ENCODE measurements at places on chromosomes 5 and 9. TPM values are rescaled to one million over a fixed set of nuclear protein-coding genes. Genes with fewer than 3 reads are reported as not detected.

Gene RETREG1
- 8.3 TPM for total RNA-seq

Gene CCNJL
- total RNA-seq = 0.88 TPM

Gene LCP2
- total RNA-seq = not detected

DNA sequence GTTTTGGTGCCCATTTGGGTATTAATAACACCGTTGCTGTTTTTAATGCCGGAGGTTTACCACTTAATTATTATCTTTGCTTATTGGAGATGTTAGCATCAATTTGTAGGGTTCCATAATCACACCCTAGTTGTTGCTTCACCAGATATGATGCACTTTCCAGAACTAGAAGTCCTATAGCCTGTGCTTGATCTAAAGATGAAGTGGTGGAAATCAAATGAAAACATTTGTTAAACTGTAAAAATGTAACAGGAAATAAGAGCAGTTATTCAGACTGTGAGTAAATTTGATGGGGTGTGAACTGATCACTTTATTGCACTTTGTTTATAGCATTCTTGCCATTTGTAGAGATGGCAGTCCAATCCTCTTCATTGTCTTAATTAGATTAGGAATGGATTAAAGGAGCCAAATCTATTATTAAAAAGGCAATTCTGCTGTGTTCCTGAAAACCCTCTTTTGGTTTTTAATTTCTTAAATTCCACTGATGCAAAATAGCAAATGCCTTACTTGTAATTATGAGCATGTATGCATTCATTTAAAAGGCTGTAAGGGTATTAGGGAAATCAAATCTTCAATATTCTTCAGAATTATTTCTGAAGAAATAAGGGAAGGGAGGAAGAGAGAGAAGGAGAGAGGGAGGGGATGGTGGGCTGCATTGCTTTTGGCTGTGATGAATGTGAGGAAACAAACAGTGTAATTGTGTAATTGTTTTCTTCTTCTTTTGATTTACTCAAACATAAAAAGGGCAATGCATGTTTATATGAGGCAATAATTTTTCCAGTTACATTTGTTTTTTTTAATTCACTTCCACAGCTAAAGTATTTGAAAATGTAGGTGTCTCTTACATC is 675.2 kb upstream of the WWC1 start:
- DNase-seq = no peak
- H3K4me1 ChIP-seq = no peaks in the 10 kb centered on the region
- H3K4me3 ChIP-seq = no peak overlapping the region
- H3K36me3 ChIP-seq = no peaks in the 10 kb centered on the region
- H3K27me3 ChIP-seq = no peaks in the 10 kb centered on the region

DNA sequence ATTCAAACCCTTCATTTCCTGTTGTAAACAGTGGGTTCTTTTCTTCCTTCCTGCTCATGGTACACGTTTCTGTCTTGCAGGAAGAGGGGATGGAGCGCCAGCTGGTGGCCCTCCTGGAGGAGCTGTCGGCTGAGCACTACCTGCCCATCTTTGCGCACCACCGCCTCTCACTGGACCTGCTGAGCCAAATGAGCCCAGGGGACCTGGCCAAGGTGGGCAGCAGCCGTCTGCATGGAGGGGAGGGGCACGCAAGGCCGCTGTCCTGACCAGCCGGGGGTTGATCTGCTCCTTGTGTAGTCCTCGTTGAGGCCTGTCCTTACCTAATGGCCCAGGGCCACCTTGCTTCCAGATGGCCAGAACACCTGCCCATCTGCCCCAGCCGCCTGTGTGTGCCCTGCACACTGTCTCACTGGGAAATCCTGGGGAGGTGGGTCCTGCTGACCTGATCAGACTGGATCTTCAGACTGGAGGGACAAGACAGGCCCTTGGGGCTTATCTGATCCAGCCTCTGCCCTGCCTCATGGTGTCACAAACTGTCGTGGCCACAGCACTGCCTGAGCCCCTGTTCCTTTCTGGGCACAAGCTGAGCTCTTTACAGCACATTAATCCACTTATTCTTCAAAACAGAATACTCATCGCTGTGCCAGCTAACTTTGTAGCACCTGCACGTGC is 44.7 kb downstream of the LRSAM1 start:
- peak overlapping the region; percentile 86 for H3K27ac ChIP-seq
- H3K27me3 ChIP-seq = no peaks in the 10 kb centered on the region
- H3K36me3 ChIP-seq = peaks cover 52% of the 10 kb centered on the region
- peaks cover 34% of the 10 kb centered on the region for H3K4me1 ChIP-seq

- DNase-seq = no peak
- peaks cover 40% of the 10 kb centered on the region for H3K4me1 ChIP-seq
- no peaks in the 10 kb centered on the region for H3K27me3 ChIP-seq
- no peaks in the 10 kb centered on the region for H3K36me3 ChIP-seq
Observed at GRCh38 chr9:114850871-114851270, 45.0 kb upstream of the TNFSF15 start.

DNA sequence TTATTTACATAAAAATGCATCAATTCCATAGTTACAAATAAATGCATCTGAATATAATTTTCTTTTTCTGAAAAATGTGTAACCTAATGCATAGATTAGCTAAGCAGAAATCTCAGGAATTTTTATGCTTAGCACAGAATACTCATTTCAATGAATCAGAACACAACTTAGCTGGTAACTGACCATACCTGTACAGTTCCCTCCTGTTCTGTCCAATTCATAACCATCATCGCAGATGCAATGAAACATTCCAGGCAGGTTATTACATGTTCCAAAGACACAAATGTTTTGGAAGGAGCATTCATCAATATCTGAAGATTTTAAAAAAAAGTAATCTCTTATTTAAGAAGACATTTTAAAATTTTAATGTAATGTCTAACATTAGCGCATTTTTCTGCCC is 219.4 kb downstream of the FBN2 start:
- DNase-seq = no peak
- H3K4me3 ChIP-seq = no peak overlapping the region
- no peak overlapping the region for H3K27ac ChIP-seq
- H3K27me3 ChIP-seq = no peaks in the 10 kb centered on the region

DNA sequence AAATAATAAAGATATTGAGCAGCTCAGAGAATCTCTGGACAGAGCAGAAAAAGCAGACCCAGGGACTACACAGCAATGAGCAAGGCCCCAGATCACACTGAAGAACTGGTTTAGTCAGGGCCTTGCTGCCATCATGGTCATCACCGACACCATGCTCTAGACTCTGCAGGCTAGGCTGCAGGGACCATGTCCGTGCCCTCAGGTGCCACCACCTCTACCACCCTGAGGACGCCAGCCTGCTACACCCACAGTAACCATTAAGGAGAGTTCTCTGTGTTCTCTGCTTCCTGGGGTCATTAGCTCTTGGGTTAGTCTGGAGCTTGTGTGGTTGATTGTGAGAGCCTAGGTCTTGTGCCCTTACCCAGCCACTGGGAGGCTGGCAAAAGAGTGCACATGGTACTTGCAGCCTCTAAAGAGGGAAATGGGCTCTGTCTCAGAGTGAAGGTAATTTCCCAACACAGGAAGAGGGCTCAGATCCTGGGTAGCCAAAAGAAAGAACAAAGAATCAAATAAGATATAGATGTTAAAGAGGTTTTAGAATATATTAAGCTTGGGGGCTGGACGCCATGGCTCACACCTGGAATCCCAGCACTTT is 31.9 kb upstream of the JADE2 start:
- H3K4me3 ChIP-seq = no peak overlapping the region
- no peaks in the 10 kb centered on the region for H3K4me1 ChIP-seq
- H3K36me3 ChIP-seq = no peaks in the 10 kb centered on the region
- no peaks in the 10 kb centered on the region for H3K27me3 ChIP-seq

DNA sequence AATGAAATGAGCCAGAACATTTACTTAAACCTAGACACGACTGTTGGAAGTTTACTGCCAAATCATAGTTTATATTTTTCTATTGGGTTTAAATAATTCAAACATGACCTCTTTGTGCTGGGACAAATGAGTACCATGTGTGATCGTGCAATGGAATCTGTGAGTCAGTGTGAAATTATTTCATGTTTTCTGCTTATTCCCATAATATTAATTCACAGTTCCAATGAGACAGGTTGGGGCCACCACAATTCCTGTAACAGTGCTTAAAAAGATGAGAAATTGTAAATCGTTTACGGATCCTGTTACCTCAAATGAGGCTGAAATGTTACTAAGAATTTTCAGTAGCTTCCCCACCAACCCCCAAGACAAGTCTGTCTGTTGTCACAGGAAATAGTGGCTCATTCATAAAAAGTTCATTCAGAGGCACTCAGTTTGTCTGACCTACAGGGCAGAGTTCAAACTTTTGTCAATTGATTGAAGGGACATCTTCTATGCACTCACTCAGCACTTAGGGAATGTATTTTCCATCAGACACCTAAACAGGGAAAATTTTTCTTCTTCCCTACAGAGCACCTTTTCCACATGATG is 563.9 kb upstream of the ADAMTS16 start:
- H3K27me3 ChIP-seq = no peaks in the 10 kb centered on the region
- H3K4me1 ChIP-seq = no peaks in the 10 kb centered on the region
- H3K36me3 ChIP-seq = no peaks in the 10 kb centered on the region
- no peak overlapping the region for H3K4me3 ChIP-seq

GRCh38 chr5:120568711-120569110 is 104.6 kb downstream of the PRR16 start:
- H3K4me1 ChIP-seq = peaks cover 14% of the 10 kb centered on the region
- peak; percentile 6 for DNase-seq
- H3K4me3 ChIP-seq = no peak overlapping the region
- H3K27me3 ChIP-seq = no peaks in the 10 kb centered on the region

GRCh38 chr5:112738191-112738560 is 491 bp downstream of the APC start:
- no peaks in the 10 kb centered on the region for H3K27me3 ChIP-seq
- peak overlapping the region; percentile 83 for H3K4me3 ChIP-seq
- DNase-seq = no peak
- H3K4me1 ChIP-seq = peaks cover 30% of the 10 kb centered on the region
- H3K27ac ChIP-seq = peak overlapping the region; percentile 83

GRCh38 chr5:139635606-139636206 is 12.4 kb upstream of the CXXC5 start:
- no peaks in the 10 kb centered on the region for H3K27me3 ChIP-seq
- peak; percentile 97 for DNase-seq
- H3K36me3 ChIP-seq = no peaks in the 10 kb centered on the region

- peaks cover 72% of the 10 kb centered on the region for H3K27me3 ChIP-seq
- no peak overlapping the region for H3K27ac ChIP-seq
- peaks cover 1% of the 10 kb centered on the region for H3K4me1 ChIP-seq
- no peaks in the 10 kb centered on the region for H3K36me3 ChIP-seq
- no peak overlapping the region for H3K4me3 ChIP-seq
- no peak for DNase-seq
Observed at GRCh38 chr9:37001459-37001858, 32.6 kb downstream of the PAX5 start.

GRCh38 chr5:89374144-89374784 is 491.3 kb upstream of the MEF2C start:
- H3K4me1 ChIP-seq = no peaks in the 10 kb centered on the region
- no peak overlapping the region for H3K27ac ChIP-seq
- H3K36me3 ChIP-seq = no peaks in the 10 kb centered on the region
- no peak for DNase-seq

Data from osteoblast (primary cell).